Esophagus squamous epithelium (tissue), 5 donors: ENCODE measurements at places on chromosomes 16 and 17.

DNA sequence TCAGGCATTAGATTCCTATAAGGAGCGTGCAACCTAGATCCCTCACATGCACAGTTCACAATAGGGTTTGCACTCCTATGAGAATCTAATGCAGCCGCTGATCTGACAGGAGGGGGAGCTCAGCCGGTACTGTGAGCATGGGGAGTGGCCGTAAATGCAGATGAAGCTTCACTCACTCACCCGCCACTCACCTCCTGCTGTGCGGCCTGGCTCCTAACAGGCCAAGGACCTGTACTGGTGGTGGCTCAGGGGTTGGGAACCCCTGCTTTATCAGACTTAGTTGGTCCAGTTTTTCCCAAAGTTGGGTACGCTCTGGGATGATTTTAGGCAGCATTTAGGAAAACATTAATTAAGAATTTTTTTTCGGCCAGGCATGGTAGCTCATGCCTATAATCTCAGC is 103.8 kb downstream of the MARF1 start:
- no peak for DNase-seq

GRCh38 chr16:48269011-48269410 is 21.7 kb upstream of the ABCC11 start:
- DNase-seq, result no peak

GRCh38 chr17:37179893-37180292 is 195.9 kb upstream of the C17orf78 start:
- no peak for DNase-seq

- no peak for DNase-seq
Observed at GRCh38 chr16:72956124-72957064, 91.5 kb downstream of the ZFHX3 start.

DNA sequence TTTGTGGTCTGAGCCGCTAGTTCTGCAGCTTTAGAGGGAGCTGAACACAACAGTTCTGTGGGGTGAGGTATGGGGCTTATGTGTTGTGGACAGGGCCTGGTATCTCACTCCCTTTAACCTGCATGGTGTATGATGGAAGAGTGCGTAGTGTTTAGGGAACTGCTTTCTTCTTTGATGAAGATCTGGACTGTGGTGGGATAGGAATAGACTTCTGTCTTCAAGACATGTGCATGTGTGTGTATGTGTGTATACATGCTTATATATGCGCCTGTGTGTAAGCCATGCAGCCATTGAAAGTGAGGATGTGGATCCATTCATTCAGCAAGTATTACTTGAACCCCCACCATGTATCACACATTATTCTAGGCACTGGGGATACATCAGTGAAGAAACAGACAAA is 114.8 kb upstream of the TMEM97 start:
- DNase-seq, result no peak

- DNase-seq, result no peak
Observed at GRCh38 chr16:35150805-35151312, 1691.4 kb downstream of the TP53TG3F start.

- DNase-seq, result no peak
Observed at GRCh38 chr17:61410141-61411010, 10.7 kb downstream of the TBX2 start.

GRCh38 chr17:47717261-47717697 is 15.8 kb upstream of the TBX21 start:
- DNase-seq, result no peak

DNA sequence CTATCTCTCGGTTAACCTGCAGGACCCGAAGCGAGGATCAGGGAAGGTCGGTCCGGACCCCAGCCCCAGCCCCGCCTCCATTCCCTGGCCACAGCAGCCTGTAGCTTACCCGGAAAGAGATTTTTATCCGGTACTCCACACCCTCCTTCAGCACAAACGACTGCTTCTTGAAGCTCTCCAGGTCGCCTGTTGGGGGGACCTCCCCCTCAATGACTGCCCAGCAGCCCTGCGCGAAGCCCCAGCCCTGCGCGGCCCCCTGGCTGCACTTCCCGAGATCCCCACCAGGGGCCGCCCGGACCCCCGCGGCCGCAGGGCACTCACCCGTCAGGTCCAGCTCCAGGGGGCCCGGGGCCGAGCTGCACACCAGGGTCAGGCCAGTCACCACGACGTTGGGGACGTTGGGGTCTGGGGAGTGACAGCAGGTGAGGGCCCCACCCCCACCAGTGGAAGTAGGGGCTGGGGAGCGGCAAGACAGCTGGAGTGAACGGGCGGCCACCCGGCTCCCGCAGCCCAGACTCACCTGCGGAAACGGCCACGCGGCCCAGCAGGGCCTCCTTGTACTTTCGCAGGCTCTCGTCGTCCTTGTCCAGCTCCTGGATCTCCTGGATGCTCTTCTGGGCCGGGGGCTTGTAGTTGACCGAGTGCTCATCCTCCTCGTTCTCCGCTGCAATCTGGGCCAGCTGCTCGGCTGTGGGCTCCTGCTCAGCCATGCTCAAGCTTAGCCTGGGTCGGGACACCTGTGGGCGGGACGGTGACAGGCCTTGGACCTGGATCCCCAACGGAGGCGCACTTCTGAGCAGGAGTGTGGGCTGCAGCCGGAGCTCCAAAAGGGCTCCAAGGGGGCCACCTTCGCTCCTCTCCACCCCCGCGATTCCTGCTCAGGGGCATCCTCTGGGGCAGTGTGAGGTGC is 1.7 kb downstream of the ARHGDIA start:
- no peak for DNase-seq

DNA sequence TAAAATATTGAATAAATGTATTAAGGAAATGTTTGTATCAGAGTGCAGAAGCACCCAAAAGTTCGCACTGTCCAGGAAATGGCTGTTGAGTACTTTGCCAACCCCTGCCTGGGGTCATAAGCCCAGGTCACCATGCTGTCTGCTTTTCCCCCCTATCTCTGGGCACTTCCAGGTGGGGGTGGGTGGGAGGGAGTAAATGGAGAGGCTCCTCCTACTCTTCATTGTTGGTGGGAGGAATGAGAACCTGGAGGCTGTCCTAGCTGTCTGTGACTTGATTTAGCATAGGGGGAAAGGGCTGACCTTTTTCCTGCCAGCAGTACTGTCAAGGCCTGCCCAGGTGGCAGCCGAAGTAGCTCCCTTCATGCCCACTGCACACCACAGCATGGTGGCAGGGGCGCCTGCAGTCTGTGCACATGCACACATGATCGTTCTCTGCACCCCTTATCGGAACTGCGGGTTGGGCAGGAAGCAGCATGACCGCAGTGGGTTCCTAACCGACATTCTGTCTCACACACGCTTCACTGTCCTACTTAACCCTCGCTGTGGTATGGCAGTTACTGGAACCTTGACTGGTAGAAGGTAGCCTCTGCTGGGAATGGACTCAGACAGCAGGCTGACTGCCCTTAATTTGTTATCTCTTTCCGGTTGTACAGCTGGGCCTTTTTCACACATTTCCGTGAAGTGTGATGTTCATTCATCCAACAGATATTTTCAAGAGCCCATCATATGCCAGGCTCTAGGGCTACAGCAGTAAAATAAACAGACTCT is 41.5 kb downstream of the LDHD start:
- DNase-seq, result peak; percentile 44

GRCh38 chr17:67554634-67555033 is 163.1 kb upstream of the NOL11 start:
- no peak for DNase-seq

GRCh38 chr16:51276336-51276735 is 125.3 kb upstream of the SALL1 start:
- DNase-seq, result no peak

DNA sequence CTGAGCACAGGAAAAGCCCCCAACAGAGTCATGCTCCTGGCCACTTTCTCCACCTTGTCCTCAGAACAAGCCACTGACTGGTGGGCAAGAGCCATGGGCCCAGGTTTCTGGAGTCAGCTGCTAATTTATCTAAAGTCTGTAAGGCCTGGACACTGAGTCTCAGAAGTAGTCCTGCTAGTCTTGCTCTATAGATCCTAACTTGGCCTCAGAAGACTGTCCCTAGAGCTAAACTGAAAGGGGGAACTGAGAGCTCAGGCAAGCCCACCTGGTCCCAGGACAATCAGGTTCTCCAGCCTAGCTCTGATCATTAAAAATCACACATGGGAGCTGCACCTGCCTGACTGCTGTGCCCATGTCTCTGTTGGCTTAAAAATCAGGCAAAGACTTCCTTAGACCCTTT is 485.8 kb downstream of the SLC39A11 start:
- no peak for DNase-seq

DNA sequence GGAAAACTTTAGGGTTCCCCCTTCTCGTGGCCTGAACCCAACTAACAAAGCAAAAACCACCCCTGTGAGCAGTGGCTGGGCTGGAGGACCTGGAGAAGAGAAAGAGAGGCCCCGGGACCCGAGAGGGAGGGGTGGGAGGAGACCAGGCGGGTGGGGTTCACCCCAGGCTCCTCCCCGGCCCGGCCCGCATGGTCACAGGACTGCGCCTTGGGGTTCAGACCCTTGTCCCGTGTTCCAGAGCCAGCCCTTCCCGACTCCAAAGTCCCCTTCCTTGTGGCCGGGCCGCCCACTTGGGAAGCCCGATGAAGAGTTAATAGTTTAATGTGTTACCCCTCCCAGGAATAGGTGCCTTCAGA is 852 bp downstream of the MARVELD3 start:
- DNase-seq, result no peak

- DNase-seq, result no peak
Observed at GRCh38 chr17:16988749-16989229, 16.9 kb upstream of the TNFRSF13B start.

DNA sequence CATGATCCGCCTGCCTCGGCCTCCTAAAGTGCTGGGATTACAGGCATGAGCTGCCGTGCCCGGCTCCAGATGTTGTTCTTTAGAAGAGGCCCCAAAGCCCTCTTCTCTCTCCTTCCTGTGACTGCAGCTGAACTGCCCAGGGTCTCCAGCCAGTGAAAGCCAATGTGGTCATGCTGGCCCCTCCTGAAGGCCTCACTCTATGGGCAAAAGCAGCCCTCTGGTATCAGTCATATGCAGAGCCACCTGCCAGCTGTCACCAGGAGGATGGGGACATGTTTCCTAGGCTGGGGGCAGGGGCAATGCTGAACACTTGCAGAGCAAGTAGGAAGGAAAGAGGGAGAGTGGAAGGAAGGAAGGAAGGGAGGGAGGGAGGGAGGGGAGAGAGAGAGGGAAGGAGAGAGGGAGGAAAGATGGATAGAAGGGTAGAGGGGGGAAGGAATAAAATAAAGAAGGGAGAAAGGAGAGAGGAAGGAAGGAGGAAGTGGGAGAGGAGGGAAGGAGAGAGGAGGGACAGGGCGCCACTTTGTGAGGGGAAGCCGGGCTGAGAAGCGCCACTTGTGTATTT is 36.0 kb downstream of the SOCS3 start:
- DNase-seq, result no peak
